ENCODE measurements at places on chromosomes 16 and 17. TPM values are rescaled to one million over a fixed set of nuclear protein-coding genes. Genes with fewer than 3 reads are reported as not detected.

RDM1 gene
- not detected for total RNA-seq

HYDIN gene
- total RNA-seq: 5.4 TPM

KRTAP9-2 gene
- not detected for total RNA-seq

GLP2R gene
- total RNA-seq: not detected

ZNF469 gene
- total RNA-seq: 4.5 TPM

PRSS8 gene
- not detected for total RNA-seq

GLTPD2 gene
- total RNA-seq: not detected

- no peak for DNase-seq
These were observed 88.1 kb downstream of the DNAH17 start for GRCh38 chr17:78488867-78489634.

DNA sequence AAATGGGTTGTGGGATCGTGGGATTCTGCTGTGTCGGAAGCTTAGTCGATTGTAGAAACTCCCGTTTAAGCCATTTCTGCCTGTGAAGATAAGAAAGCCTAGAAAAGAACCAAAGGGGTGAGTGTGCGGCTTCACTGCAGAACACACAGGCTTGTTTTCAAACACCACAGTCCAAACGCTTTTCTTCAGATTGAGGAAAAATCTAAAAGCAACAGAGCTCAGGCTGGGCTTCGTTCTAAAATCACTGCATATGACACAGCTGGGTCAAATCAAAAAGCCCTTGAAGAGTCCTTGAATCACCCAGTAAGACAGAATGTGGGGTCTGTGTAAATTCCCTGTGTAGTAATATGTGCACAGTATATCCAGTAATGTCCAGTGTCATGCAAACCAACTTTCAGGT, 25.7 kb downstream of the NUBP1 start:
- DNase-seq: no peak

DNA sequence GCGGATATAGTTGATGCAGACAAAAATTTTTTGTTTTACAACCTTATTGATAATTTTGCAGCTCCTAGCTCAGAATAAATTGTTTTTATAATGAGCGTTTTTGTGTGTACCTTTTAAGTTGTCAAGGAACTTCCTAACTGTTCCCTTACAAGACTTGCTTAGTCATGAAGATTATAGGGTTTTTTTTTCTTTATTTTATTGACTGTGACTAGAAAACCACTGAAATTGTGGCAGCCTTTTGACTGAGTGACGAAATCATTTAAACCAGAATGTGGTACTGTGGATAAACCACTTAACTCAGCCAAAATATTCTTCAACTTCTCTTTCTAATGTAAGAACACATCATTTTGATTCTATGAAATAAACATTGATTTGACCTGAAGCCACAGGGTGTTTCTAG, 40.8 kb upstream of the VPS4A start:
- DNase-seq: no peak

DNA sequence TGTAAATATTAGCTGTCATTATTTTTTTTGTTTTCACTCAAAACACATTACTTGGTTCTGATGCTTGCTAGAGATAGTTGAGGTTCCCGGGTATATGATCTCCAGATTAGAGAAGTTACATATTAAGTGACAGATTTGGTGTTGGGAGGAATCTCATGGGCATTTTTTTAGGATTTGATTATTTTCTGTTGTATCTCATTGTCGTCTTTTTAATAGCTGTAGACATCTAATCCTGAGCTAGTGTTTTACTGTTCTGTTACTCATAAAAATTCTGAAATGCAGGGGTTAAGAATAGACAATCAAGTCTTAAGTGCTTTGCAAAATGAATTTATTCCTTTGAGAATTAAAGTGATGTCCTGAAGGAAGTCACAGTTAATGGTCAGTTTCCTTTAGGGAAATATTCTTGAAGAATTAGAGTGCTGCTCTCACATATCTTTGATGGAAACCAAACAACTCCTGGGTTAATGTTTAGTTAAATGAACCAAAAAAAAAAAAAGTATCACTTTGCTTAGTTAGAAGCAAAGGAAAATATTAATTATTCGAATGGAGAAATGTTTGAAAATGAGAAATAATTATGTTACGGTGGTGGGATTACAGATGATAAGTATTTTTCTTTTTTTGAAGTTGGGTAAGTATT, 251.7 kb upstream of the CACNG5 start:
- no peak for DNase-seq

DNA sequence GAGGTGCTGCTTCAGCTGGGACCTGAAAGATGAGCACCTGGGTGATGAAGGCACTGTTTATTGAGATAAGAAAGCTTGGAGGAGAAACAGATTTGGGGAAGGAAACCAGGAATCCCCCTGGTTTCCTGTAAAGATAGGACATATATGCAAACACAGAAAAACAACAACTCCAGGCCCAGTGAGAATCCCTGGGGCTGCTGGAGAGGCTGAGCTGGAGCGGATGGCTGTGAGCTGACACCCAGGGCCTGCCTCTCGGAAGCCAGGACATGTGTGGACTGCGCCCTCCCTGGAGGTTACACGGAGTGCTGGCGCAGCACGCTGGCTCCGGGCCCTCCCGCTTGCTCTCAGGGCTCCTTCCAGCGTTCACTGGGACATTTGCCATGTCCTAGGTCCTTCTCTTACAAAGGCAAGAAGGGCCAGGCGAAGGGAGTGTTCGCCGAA, 57.5 kb downstream of the CYB5B start:
- peak; percentile 49 for DNase-seq

DNA sequence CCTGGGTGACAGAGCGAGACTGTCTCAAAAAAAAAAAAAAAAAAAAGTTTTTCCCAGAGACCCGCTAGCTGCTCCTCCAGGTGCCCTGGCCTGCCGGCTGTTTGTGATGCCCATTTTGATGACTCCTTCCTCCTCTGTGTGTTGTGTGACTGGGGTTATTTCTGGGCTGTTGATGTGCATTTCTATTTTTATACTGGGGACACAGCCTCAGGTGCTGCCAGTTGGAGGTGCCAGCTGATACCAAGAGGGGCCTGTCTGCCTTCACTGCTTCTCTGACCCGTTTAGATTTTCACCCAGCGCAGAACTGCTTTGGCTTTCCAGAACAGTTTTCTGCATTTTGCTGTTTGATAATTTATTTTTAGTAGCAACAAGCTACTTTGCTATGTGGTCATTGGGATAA, 6.7 kb downstream of the PLA2G15 start:
- no peak for DNase-seq

- no peak for DNase-seq
These were observed 251.6 kb downstream of the SNX29 start for GRCh38 chr16:12228079-12228601.
